ENCODE measurements at places on chromosomes 13 and 19. TPM values are rescaled to one million over a fixed set of nuclear protein-coding genes. Genes with fewer than 3 reads are reported as not detected.
A peak's percentile ranks its signal among the peaks of the same experiment; 100 is the strongest.

DNA sequence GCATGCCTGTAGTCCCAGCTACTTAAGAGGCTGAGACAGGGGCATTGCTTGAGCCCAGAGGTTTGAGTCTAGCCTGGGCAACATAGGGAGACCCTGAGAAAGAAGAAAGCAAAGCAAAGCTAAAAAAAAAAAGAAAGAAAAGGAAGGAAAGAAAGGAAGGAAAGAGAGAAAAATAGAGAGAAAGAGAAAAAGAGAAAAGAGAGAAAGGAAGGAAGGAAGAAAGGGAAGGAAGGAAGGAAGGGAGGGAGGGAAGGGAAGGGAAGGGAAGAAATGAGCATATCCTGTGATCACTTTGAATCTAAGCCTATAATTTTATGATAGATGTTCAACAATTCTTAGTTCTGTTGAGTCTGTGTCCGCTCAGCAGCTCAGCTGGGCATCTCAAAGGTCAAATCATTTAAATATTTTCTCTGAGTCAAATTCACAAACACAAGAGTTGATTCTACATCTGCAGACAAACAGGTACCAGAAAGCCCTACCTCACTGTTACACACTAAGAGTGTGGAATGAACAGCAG, 70.4 kb downstream of the SUCLA2 start:
- DNase-seq = no peak

Gene NTN5
- 1.1 TPM for total RNA-seq

Gene TBXA2R
- 2.6 TPM for total RNA-seq

GRCh38 chr19:5225486-5226345, 114.9 kb downstream of the PTPRS start:
- DNase-seq = no peak

GRCh38 chr13:112902669-112903068, 66.3 kb upstream of the MCF2L start:
- DNase-seq = no peak

DNA sequence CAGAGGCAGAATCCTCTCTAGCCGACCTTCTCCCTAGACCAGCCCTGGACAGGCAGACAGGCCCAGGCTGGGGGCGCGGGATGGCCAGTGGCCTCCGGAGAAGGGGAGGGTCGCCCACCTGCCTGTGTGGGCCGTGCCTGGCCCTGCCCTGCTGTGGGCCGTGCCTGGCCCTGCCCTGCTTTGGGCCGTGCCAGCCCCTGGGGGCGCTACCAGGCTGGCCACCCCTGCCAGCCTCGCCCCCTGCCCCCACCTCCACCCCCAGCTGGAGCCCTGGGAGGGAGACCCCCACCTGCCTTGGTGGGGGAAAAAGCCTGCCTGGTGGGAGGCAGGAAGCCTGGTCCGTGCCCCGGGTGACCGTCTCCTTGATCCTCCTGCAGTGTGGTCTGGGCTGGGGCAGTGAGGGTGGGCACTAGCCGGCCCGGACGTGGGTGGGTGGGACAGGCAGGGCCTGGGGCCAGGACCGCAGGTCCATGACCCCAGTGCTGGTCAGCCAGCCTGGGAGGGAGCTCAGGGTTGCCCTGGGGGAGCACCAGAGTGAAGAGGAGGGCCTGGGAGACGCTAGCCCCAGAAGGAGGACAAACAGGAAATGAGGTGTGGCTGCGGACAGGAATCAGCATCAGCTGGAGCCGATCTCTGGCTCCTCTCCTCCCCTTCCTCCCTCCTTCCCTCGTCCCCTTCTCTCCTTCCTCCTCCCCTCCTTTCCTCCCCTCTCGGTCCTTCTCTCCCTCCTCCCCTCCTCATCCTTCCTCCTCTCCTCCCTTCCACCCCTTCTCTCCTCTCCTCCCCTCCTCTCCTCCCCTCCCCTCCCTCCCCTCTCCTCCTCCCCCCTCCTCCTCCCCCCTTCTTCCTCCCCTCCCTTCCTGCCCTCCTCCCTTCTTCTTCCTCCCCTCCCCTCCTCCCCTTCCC, 5.1 kb upstream of the MKNK2 start:
- DNase-seq = peak; percentile 77
